ENCODE measurements at places on chromosomes 7 and 10.

DNA sequence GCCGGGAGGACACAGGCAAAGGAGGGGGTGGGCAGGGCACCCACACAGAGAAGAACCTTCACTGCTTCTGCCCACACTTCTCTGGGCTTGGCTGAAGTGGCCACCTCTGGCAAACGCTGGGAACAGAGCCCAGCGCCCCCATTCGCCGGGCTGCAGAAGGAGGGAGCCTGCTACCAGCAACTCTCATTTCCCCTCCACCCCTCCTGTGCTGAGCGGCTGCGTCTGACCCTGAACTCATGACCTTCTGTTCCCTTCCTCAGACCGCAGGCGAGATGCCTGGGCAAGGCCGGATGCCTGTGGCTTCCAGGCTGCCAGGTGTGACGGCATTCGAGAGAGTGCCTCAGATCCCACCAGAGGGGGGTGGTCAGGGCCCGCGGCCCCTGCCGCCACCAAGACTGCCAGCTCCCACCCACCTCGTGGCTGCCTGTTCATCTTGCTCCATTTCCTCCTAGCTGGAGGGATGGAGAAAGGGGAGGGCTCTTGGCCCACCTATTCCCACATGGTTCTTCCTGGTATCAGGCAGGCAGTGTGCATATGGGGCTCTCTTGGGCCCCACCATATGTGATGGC lies 19.8 kb downstream of the DNAJB12 start:
- DNase-seq: peak; percentile 99

DNA sequence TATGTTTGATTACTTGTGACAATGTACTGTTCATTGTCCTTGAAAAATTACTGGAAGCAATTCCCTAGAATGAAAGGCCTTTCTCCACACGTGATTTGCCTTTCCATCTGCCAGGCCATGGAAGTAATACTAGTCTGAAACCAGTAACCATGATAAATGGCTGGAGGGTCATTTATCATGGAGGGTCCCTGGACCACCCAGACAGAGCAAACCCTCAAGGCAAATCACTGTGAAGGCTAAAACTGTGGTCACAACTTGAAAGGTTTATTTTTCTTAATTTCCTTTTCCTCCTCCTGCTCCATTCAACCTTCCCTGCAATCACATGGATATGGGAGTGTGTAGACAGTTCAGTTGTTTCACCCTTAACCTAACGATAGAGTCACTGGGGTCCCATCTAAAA lies 16.4 kb downstream of the BRAF start:
- DNase-seq: no peak

- no peak for DNase-seq
Measured at GRCh38 chr7:41003977-41004376, 698.9 kb downstream of the INHBA start.

DNA sequence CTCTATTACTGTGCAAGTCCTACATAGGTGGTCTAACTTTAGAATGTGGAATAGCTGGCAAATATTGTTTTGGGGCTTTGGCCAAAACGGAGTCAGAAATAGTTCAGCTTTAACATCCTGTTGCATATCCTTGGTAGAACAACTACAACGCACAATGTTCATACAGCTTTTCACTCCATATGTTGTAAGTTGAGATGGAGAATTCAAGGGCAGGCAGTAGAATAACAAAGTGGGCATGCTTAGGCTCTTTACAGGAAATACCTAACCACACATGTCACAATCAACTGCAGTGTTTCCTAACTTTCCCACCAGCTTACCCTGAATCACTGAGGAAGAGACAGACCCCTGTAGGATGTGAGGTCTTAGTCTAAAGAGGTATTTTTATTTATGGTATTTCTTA lies 122.3 kb downstream of the PPP1R3A start:
- DNase-seq: peak; percentile 90

GRCh38 chr7:150811-151221 lies 41.6 kb upstream of the FAM20C start:
- no peak for DNase-seq

GRCh38 chr7:1854866-1855724 lies 185.0 kb downstream of the ELFN1 start:
- no peak for DNase-seq

GRCh38 chr7:133947458-133948254 lies 179.5 kb upstream of the LRGUK start:
- no peak for DNase-seq
